ENCODE measurements at places on chromosomes 7 and 10.

GRCh38 chr7:115094163-115094562, 172.3 kb downstream of the MDFIC start:
- peak; percentile 14 for DNase-seq

GRCh38 chr10:30803892-30804322, 174.4 kb upstream of the LYZL2 start:
- peak; percentile 89 for DNase-seq

DNA sequence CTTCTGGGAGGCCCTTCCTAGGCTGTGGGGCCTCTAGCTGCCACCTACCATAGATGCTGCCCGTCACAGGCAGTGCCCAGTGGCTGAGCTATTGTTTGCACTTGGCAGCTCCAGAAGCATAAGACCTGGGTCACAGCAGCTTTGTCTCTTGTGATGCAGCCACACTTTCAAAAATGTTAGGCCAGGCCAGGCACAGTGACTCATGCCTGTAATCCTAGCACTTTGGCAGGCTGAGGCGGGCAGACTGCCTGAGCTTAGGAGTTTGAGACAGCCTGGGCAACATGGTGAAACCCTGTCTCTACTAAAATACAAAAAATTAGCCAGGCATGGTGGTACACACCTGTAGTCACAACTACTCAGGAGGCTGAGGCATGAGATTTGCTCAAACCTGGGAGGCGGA, 9.5 kb upstream of the KAZALD1 start:
- DNase-seq = peak; percentile 58

DNA sequence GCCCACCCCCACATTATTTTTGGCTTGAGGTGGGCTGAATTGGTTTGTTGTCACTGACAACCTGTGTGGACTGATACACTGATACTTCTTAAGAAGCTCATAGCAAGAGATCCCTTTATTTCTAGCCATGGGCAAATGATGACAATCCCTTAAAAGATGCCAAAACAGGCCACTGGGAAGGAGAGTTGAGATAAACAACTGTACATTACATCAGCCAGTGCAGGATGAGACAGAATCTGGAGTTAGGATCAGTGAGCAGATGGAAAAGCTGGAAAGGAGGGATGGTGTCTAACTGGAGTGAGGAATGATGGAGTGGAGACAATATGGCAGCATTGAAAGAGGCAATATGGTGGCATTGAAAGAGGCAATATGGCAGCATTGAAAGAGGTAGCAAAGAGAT, 195.9 kb upstream of the LYZL2 start:
- DNase-seq = no peak

DNA sequence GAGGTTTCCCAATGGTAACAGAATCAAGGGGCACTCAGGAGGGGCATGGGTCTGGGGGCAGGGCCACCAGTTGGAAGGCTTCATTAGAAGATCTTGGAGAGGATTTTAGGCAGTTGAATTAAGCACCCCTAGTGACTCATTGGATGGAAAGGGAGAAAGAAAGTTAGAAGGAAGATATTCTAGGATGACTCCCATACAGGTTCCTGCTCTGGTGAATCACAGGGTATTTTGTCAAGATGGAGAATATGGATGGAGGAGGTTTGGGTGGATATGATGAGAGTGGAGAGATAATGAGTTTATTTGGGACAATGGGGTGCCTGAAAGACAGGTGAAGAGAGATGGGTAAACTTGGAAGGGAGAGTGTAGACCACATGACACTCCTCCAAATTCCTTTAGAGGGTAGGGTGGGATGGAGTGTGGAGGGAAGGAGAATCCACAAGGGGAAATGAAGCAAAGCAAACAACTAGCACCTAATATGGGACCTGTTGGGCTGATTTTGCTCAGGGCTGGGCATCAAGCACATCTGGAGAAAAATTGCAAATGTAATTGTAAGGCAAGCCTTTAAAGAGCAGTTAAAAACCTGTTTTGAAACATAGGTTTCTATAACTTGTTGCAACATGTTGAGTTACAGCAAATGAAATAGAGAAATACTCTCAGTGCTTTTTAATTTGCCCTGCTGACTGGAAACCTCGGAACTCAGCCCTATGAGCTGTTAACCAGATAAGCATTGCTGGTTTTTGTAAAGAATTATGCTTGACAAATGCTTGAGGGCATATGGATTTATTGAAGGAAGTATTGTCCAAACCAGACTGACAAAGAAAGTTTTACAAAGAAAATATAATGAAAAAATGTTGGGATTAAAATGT, 2.9 kb upstream of the ENTPD7 start:
- DNase-seq = no peak

DNA sequence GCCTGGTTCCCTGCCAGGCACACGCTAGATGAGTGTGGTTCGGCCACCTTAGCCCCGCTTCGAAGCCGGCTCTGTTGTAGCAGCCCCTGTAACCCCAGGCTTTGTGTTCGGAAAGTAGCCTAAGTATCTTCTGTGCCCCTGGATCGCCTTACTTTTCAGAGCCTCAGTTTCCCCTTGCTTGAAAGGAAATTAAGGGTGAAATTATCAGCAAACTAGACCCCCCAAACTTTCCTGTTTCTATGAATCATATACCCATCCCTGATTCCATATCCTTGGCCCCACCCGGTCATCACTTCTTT, 312 bp downstream of the PDCD11 start:
- no peak for DNase-seq

GRCh38 chr10:127945948-127946711, 39.2 kb downstream of the PTPRE start:
- no peak for DNase-seq

DNA sequence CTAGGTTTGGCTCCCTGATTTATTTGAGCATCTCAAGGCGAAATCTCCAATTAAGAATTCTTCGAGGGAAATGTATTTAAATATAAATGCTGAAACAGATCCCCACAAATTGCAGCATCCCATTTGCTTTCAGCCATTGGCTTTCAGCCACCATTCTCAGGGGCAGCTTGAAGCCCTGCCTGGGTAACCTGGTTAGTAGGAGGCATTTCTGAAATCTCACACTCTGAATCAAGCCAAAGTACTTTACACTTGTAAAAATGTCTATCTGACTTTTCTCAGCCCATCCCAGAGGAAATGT, 49.1 kb downstream of the GCC1 start:
- DNase-seq = no peak

DNA sequence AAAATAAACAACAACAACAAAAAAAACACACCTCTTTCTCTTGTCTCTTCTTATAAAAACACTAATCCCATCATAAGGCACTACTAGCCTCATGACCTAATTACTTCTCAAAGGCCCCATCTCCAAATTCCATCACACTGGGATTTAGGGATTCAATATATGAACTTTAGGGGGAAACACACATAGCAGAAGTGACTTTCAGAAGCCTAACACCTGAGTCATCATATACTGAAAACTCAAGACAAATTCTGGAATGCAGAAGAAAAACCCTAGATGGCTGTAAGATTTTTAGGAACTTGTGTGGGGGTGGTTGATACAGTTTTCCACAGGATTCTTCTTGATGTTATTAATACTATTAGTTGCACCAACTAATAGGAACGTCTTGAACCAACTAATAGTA, 33.7 kb upstream of the CSTF2T start:
- DNase-seq = peak; percentile 84

DNA sequence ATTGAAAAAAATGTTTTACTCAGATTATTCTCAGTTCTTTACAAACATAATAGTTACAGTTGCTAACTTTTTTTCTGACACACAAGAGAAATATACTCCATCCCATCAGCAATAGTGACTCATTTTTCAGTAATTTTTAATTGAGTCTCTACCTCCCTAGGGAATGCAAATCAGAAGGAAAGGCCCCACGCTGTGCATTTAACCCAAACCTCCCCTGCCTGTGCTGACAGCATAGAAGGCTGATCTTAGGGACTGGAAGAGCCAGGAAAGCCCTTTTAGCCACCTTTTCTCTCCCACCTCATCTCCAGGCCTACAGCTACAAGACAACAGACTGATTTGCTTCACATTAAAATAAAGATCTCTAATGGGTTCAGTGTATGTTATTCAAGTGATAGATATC, 24.7 kb upstream of the PIK3CG start:
- DNase-seq = peak; percentile 93

- peak; percentile 78 for DNase-seq
Observed at GRCh38 chr7:108347616-108348015, 108.6 kb downstream of the NRCAM start.

DNA sequence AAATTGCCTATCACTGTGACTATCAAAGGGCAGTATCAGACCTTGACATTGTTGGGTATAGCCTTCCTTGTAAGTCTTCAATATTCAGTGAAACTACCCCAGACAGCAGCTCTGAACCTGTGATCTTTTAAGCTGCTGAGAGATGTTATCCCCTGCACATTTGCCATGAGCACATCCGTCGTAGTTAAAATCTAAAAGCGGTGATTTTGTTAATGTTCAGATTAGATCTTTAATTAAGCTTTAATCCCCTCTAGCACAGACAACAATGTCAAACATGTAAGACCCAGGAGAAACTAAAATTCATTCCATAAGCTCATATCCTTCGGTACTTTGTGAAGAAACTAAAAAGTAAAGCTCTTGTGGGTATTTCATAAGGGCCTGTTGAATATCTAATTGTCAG, 105.8 kb downstream of the MALRD1 start:
- no peak for DNase-seq

GRCh38 chr10:95880704-95881103, 27.1 kb upstream of the CC2D2B start:
- DNase-seq = no peak

DNA sequence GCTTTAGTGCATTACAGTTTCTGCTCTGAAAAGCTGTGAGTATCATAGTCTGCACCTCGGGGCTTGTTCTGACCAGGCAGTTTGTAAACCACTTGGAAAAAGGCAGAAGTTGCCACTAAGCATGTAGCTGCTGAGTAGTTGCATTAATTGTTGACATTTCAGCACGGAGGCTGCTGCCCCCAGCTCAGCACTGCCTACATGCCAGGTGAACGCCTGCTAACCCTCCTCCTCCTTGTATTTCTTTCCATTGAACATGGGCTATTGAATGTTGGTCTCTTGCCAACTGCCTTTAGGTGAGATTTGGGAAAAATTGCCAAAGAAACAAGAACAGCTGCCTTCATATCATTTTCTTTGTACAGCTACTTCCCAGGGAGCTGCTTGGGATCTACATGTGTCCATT, 164.2 kb downstream of the RAPGEF5 start:
- no peak for DNase-seq
